ENCODE measurements at places on chromosomes 3 and 15. TPM values are rescaled to one million over a fixed set of nuclear protein-coding genes. Genes with fewer than 3 reads are reported as not detected.

DNA sequence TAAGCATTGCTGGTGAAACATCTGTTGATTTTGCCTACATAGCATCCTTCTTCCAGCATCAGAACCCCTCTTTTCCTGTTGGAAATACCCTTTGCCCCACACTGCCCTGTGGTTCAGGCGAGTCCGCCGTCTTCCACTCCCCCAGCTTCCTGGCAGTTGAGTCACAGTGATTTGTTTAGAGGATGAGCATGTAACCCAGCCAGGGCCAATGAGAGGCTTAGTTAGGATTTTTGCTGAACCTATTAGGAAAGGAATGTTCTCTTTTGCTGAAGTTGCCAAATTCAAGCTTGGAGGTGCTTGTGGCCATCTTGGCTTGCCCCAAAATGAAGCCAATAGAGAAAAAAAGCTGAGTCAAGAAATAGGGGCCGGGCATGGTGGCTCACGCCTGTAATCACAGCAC lies 19.0 kb upstream of the MEX3B start:
- no peak for DNase-seq

- DNase-seq: no peak
Observed at GRCh38 chr3:38148311-38148882, 9.9 kb downstream of the MYD88 start.

GRCh38 chr15:39198044-39199000 lies 382.6 kb upstream of the THBS1 start:
- DNase-seq: no peak

DNA sequence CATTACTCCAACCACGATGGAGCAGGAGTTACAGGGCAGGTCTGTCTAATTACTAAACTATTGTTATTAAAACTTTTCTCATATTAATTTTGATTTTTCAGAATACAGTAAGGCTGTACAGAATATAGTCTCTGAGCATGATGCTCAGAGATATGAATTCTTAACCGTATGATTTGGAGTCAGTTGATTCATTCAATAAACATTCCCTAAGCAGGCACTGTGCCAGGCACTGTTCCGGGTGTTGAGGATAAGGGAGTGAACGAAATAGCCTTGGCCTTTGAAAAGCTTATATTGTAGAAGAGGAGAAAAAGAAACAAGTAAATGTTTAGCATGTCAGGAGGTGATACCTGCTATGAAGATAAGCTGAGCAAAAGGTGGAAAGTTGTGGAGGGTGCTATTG lies 187.3 kb downstream of the KCNAB1 start:
- peak; percentile 63 for DNase-seq

DNA sequence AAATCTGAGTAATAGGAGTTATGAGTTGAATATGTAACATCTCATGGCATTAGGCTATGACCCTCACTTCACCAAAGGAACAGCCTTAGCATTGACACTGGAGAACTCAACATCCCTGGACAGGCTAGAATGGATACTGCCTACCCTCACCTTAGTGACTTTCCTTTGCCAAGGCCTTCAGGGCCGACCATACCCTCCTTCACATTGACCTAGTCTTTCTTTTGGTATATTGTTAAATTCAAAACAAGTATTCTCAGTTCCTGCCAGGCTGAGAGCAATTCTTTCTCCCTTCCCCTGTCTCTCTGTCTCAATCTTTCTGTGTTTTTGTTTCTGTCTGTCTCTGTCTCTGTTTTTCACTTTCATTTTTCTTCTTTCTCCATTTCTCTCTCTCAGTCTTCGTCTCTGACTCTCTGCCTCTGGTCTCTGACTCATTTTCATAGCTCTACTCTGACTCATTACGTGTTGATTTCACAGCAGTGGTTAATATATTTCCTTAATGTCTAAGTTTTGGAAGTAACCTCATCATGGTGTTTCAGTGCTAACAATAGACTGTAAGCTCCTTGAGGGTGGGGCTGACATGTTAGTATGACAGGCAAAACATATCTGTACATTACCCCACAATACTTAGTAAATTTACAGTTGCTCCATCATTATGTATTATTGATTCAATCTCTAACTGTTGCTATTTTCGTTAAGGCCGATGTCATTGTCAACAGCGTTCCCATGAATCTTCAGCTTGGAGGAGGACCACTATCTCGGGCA lies 32.5 kb downstream of the PARP15 start:
- DNase-seq: no peak

GRCh38 chr3:61111825-61112224 lies 139.4 kb downstream of the FHIT start:
- no peak for DNase-seq

GRCh38 chr3:101817992-101818391 lies 31.3 kb upstream of the NFKBIZ start:
- no peak for DNase-seq

- no peak for DNase-seq
Observed at GRCh38 chr3:186985661-186986364, 55.5 kb downstream of the ST6GAL1 start.

- peak; percentile 51 for DNase-seq
Observed at GRCh38 chr3:113615976-113616375, 80.5 kb downstream of the USF3 start.

DNA sequence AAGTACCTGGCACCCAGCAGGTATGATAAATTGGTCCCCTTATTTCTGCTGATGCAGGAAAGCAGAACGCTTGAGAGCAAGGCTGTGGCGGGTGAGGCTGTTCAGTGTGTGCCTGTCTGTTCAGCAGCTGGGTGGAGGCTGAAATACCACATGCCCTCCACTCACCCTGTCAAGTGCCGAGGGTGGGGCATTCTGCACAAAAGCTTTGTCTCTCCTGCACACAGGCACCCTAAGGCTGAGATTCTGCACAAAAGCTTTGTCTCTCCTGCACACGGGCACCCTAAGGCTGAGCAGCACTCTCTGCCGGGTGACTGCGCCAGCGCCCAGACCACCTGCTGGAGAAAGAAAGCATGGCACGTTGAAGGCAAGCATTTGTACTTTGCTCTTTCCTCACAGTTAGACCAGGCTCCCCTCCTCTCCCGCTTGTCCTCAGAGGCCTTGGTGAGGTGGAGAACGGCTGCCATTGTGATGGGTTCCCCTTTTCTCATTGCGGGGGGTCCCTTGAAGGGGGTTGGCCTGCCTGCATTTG lies 97.5 kb downstream of the BDH1 start:
- no peak for DNase-seq

GRCh38 chr3:138328341-138328740 lies 1.3 kb downstream of the NME9 start:
- no peak for DNase-seq

DNA sequence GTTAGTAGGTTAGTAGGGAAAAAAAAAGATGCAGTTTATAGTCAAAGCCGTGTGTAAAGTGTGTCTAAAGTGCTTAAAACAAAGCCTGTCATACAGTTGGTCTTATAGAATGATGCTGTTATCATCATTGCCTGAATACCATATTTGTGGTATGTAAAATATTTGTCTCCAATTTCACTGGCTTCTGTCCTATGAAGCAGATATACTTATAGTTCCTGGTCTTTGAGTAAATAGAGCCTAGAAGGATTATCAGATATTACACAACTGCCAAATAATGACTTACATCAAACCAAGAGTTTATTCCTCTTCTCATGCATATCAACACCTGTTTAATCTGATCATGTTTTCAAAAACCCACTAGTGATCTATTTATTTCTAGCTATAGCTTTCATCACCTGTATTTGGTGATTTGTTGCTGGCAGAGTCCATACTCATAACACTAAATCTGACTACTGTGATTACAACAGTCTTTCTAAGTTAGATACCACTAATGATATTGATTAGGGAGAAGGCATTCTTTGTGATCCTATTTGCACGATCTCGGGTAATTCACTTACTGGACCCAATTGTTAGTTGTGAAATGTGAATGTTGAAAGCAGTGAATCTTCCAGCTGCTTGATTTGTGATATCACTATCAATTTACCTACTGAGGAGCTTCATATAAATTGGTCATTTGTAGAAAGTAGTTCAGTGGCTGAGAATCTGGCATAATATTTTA lies 413.7 kb downstream of the LPP start:
- no peak for DNase-seq

DNA sequence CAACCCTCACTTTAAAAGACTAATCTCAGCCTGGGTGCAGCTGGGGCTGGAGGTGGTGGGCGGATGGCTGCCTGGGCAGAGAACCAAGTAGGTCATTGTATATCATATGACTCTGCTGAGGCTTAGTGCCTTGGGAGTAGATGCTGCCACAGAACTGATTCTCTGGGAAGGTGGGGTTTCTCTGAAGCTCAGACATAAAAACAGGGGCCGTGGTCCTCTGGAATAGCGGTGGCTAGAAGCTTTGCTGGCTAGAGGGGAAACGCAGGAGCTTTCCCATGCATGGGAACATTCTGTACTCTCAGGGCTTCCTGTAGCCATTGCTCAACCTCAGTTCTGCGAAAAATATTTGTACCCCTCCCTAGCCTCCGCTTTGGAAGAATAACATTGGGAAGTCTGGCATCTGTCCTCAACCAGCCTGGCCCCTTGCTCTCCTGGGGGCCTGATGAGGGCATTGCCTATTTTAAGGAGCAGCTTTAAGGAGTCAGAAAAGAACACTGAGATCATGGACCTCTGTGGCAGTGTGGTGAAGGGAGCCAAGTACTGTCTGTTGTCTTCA lies 14.7 kb downstream of the TIMP4 start:
- DNase-seq: peak; percentile 52

- no peak for DNase-seq
Observed at GRCh38 chr3:173785004-173785403, 387.5 kb downstream of the NLGN1 start.

GRCh38 chr15:89785774-89786140 lies 9.6 kb downstream of the MESP2 start:
- no peak for DNase-seq

DNA sequence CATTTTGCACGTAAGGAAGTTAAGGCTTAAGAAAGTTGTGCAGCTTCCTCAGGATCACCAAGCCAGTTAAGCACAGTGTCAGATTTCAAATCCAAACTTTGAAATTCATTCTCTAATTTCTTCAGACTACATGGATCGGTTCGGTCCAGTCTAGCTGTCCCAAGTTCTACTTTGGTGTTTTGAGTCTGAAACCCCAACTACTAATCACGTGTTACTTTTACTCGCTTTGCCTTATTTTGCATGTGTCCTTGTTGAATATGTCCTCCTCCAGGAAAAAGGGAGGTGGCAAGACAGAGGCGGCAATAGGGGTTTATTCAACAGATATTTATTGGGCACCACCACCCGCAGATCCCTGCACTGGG lies 522 bp upstream of the GXYLT2 start:
- DNase-seq: no peak

DNA sequence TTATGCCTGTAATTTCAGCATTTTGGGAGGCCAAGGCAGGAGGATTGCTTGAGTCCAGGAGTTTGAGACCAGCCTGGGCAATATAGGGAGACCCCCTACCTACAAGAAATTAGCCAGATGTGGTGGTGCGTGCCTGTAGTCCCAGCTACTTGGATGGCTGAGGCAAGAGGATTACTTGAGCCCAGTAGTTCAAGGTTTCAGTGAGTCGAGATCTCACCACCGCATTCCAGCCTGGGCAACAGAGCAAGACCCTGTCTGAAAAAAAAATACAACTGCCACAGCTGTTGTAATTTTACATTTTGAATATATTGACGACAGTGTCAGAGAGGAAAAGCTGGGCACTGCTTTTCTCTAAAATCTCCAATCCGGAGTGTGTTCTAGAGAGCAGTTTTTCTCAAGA lies 21.2 kb downstream of the TATDN2 start:
- DNase-seq: no peak

DNA sequence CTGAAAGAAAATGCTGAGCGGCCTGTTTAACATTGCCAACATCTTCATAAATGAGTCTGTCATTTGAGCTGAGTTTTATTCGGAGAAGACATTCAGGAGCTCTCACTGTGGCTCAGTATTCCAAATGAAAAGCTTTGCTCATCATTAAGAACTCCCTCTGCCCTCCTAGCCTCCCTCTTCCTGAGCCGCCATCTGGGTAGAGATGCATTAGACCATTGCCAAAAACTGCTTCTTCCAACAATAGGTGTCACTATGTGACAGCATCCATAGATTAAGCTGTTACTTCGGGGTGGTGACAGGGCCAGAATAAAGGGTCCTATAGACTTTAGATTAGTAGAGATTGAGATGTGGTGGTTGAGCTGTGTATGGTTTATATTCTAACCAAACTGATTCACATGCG lies 501.4 kb upstream of the NR2F2 start:
- no peak for DNase-seq

GRCh38 chr3:106172780-106173179 lies 304.0 kb upstream of the CBLB start:
- DNase-seq: no peak

DNA sequence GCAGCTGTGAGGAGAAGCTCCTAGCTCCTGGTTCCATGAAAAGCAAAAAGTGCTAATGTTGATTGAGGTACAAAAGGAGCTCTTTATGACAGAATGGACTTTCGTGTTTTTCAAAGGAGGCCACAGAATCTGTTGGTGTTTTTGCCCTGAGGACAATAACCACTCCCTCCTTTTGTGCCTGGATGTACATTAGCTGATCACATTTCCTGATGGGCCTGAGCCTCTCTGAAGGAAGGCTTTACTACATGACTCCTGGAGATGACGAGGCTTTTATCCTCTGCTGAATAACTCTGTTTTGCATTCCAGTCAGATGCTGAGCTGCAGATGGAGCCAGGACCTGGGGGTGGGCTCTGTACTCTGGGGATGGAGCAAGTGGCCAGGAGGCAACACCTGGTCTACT lies 301.9 kb downstream of the CACNA2D3 start:
- no peak for DNase-seq

DNA sequence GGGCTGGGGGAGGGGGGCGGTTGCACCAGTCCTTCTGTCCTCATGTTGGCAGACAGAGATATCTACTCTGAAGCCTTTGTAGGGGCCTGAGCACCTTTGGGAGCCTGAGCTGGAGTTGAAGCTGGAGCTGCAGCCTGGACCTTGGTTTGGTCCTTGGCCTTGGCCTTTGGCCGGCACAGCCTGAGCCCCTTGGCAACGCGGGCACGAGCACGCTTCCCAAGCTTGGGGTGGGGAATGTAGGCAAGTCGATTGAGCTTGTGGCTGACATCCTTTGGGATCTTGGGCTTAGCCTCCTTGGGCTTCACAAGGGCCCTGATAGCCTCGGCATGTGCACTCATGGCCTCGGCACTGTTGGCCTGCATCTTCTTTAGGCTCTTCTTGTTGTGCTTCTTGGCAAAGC lies 8.1 kb upstream of the ST6GAL1 start:
- DNase-seq: no peak

DNA sequence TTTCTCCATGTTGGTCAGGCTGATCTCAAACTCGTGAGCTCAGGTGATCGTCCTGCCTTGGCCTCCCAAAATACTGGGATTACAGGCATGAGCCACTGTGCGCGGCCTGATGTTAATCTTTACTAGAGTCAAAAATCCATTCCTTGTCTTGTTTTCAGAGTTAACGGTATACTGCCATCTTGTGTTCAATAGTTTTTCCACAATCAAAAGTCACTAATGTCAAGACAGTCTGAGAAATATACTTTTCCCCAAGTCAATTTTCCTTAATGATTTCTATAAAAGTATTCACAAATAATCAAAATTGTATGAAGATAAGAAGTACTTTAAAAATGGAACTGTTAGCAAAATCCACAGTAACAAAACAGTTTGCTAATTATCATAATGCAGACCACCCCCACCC lies 8.5 kb downstream of the CRBN start:
- DNase-seq: no peak

HRH1 gene
- 10.5 TPM for total RNA-seq

SOX14 gene
- total RNA-seq: not detected

BUB1B gene
- 1.9 TPM for total RNA-seq

ADAMTS9 gene
- total RNA-seq: 153 TPM

ERC2 gene
- 1.1 TPM for total RNA-seq

OR5K2 gene
- not detected for total RNA-seq

SLC12A1 gene
- not detected for total RNA-seq

CAPN3 gene
- total RNA-seq: 18.9 TPM

CYP1A2 gene
- total RNA-seq: not detected

COL8A1 gene
- total RNA-seq: 30.2 TPM

SLC22A13 gene
- 0.68 TPM for total RNA-seq

XYLB gene
- 19.3 TPM for total RNA-seq

Data from ureter (tissue), 1 donor.